GM12864 (cell line): ENCODE measurements at places on chromosomes 7 and 10.

GRCh38 chr7:100051611-100052010 lies 2.0 kb downstream of the ZSCAN21 start:
- no peak for DNase-seq

- DNase-seq, result no peak
Measured at GRCh38 chr7:76386691-76387260, 22.7 kb downstream of the SSC4D start.

DNA sequence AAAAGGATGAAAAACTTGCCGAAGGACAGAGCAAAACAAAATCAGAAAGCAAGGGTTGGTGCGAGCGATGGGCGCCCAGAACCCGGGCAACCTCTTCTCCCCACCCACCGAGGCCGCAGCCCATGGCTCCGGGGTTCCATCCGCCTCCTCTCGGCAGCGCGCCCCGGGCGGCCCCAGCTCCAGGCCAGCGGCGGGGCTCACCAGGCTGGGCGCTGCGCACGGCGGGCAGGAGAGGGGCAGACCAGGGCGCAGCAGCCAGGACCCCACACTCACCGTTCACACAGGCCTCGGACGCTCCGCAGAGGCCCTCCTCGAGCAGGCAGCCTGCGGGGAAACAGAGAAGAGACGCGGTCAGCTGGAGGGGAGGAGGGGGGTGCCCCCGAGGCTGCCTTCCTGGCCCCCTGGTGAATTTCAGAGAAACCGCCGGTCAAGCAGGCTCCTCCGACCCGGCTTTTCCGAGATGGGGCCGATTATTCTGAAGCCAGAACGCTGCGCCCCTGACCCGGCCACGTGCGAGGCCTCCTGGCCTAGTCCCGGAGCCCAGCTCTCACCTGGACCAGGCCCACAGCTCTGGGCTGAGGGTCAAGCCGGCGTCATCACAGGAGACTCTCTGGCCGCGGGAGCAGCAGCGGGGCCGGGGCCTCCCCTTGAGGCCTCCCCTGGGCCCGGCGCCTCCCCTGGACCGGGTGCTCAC lies 98.0 kb downstream of the PTPRN2 start:
- DNase-seq, result no peak

GRCh38 chr7:145868935-145869334 lies 247.7 kb upstream of the CNTNAP2 start:
- no peak for DNase-seq

DNA sequence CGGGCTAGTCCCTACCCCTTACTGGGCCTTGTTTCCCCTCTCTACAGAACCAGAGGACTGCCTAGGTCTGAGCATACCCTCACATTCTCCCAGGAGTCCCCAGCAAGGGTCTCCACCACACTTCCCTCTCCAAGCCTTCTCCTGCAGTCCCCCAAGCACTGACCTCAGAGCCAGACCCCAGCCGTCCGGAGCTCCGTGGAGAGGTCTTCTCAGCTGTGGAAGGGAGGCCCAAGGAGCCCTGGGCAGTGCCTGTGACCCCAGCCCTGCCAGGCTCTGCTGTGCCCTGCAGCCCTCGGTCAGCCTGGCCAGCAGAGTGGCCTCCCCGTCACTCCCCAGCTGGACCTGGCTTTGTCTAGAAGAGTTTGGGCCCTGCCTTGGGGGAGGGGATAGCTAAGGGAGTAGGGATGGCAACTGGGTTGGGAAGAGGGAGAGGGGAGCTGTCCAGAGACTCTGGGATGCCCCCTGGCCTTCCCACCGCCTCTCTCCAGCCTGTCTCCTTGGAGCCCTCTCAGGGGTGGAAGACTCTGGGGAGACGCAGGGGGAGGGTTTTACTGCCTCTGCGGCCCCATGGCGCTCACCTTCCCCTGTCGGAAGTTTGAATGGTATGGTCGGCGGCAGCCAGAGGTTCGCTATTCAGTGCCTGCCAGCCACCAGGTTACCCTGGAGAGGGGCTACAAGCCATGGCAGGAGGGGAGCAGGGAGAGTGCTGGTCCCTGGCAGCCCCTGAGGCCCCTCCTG lies at the start of gene C10orf105:
Gene C10orf105 (minus strand): TSS at position 315 of the 738 bp plus-strand sequence. CDS start 3,441 bp downstream, outside the sequence.
- no peak for DNase-seq

GRCh38 chr7:121300685-121301420 lies 27.9 kb upstream of the WNT16 start:
- DNase-seq, result no peak

GRCh38 chr7:20894806-20895205 lies 108.1 kb upstream of the SP8 start:
- no peak for DNase-seq

GRCh38 chr10:112951359-112952281 lies 1.6 kb downstream of the TCF7L2 start:
- no peak for DNase-seq

DNA sequence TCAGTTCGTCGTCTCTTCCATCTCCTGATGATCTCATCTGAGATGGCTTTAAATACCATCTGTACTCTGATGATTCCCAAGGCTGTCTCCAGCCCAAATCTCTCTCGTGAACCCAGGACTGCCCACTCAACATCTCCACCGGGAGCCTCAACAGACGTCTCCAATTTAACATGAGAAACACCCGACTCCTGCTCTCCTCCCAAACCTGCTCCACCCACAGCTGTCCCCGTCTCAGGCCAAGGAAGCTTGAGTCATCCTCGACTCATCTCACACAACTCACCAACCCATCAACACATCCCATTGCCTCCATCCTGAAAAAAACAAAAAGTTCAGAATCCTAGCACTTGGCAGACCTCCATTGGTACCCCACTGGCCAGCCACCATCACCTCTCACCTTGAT lies 29.7 kb upstream of the CALN1 start:
- no peak for DNase-seq

DNA sequence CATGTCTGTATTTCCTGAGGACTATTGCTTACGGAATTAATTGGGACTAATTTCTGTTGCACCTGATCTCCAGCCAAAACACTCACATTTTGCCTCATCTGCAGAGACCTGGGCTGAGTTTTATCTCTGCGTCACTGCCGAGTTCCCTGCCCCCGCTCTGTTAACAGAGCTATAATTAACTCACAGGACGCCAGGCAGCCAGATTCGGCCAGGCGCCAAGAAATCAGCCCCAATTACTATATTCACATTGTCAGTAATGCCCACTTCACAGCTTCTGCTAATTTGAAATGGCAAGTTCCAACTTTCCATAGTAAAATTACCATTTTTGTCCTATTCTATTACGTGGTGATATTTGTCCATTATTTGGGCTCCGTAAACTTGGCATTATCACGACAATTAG lies 130.5 kb downstream of the CUX1 start:
- no peak for DNase-seq

DNA sequence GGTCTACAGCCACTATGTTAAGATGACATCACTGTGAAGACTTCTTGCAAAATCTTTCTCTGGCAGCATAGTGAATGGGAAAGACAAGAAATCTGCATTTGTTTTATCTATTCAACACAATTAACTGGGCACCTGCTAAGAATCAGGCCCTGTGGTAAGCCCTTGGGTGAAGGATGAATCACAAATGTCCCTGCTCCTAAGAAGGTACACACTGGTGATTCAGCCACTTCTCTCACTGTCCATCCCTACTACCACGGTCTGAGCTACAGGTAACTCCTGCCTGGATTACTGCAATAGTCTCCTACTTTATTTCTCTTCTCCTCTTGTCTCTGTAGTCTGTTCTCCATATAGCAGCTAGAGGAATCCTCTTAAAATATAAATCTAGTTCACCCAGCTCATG lies 116.1 kb downstream of the HIBADH start:
- DNase-seq, result no peak

DNA sequence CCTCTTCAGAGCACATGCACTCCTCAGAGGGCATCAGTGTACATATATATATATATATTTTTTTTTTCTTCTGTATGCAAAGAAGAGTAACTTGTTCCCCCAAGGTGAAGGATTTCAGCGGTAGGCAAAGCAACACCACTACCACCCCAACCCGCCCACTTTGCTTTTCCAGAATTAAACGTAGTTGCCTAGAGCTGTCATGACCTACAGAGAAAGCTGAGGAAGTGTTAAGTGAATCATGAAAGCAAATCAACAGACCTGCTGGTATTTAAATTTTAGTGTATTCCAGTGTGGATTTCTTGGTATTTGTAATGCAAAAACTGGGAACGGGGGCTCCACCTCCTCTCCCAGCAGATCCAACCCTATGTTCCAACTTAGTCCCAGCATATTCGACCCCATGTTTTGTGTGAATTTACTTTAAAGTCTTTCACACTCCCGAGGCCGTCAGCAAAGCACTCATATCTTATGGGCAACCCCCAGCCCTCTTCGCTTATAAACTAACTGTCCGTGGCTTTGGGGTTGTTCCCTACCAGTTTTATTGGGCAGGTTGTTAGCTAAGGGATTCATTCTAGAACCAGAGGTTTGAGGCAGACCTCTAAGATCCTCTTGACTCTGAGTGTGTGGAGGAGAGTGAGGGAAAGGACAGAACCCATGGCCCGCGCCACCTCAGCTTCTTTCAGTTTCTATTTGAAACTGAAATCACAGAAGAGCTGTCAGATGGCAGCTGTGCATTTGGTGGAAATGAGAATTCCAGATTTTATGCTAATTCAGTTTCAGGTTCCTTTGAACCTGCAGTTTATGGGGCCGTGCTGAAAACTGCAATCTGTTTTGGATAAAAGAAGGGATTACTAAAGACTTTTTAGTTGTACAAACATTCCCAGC lies 450.2 kb upstream of the GALNT17 start:
- DNase-seq, result no peak

DNA sequence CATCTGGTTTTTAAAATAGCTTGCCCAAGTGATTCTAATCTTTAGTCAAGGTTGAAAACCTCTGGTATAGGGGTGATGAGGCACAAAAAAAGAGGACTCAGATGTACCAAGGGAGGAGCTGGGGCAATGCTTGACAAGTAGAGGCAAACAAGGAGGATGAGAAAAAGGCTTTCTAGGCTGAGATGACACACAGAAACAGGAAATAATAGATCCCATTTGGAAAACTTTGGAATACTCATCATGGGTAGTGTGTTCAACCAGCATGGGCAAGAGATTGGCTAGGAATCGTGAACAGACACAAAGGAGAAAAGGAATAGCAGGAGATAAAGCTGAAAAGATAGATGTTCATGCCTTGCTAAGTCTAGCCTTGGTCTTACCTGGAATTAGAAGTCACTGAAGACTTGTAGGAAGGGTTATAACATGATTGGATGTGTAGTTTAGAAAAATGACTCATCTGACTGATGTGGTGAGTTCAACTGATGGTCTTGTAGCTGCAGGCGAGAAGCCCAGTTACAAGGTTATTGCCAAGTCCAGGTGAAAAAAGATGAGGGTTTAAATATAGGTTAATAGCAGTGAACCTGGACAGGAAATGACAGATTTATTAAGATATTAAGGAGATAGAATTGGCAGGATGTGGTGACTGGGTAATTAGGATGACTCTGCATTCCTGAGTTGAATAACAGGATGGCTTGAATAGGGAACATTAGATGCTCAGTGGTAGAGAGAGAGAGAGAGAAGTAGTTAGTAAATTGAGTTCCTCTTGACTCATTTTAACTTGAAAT lies 214.0 kb upstream of the LRGUK start:
- no peak for DNase-seq

DNA sequence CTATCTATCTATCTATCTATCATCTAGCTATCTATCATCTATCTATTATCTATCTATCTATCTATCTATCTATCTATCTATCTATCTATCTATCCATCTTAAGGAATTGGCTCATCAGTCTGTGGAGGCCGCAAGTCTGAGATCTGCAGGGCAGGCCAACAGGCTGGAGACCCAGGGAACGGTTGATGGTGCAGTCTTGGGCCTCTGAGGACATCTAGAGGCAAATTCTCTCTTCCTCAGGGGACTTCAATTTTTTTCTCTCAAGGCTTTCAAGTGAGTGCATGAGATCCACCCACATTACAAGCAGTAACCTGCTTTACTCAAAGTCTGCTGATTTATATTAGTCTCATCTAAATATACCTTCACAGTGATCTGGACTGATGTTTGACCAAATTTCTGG lies 197.0 kb downstream of the GLRX3 start:
- no peak for DNase-seq

DNA sequence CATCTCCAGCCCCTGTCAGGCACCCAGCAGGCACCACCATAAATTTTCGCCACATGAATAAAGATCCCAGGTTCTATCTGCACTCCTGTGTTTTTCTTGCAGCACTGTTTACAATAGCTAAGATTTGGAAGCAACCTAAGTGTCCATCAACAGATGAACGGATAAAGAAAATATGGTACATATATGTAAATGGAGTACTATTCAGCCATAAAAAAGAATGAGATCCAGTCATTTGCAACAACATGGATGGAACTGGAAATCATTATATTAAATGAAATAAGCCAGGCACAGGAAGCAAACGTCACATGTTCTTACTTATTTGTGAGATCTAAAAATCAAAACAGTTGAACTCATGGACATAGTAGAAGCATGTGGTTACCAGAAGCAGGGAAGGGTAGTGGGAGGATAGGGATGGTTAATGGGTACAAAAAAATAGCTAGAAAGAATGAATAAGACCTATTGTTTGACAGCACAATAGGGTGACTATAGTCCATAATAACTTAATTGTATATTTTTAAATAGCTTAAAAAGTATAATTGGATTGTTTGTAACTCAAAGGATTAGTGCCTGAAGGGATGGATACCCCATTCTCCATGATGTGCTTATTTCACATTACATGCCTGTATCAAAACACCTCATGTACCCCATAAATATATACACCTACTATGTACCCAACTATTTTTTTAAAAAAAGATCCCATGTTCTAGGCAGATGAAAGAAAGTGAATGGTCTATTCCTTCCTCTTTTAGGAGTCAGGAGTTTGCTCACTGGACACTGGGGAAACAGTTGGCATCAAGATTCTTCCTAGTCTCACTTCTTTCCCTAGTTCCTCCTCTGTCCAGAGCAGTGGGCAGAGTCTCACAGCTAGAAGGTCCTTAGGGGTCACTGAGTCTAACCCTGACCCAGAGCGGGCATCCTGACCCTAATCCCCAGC lies 1.0 kb upstream of the NPFFR1 start:
- no peak for DNase-seq

GRCh38 chr7:158468700-158469296 lies 118.8 kb downstream of the PTPRN2 start:
- DNase-seq, result no peak

DNA sequence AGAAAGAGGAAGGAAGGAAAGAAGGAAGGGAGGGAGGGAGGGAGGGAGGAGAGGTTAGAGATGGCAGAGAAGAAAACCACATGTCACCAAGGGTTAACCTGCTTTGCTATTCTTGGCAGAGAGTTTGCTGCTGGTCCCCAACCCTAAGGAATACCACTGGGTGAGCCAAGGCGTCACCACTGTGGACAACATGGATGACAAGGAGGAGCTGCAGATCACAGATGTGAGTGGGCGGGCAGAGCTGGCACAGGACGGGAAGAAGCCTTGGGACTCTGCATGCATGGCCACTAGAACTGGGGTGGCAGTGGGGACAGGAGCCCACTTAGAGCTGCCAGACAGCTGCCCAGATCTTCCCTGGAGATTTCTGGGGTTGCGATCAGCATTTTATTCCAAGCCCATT lies 17.2 kb upstream of the MYH16 start:
- no peak for DNase-seq

DNA sequence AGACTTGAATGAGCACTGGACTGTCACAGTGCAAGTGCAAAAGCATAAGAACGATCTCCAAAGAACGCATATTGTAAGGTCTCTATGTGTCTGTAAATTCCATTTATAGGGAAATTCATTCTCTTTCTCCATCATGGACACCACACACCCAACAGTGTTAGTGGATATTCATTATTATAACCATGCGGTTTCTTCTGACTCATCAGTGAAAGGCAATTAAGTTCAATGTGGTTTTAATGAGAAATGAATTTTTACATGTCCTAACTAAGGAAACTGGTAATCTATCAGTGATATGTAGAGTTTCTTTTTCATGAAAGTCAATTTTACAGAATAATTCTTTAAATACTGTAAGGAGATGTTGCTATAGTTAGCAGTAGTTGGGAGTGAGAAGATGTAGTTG lies 25.9 kb downstream of the GIMAP8 start:
- no peak for DNase-seq
